Fibroblast of skin of abdomen (primary cell): ENCODE measurements at places on chromosomes 16 and 17.

- no peak for DNase-seq
Measured at GRCh38 chr17:50534222-50534978, 1.9 kb downstream of the EPN3 start.

DNA sequence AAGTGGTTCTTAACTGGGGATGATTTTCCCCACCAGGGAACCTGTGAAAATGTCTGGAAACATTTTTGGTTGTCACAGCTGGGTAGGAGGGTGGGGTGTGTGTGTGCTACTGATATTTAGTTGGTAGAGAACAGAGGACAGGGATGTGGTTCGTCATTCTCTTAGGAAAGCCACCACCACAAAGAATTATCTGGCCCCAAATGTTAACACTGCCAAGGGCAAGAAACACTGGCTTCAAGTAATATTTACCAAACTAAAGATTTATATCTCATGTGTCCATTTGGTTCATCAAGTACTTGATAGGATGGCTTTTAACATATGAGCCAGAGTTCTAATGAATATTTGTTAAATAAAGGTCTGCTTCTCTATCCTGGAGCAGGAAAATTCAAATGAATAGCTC, 19.5 kb downstream of the MPHOSPH6 start:
- no peak for DNase-seq

DNA sequence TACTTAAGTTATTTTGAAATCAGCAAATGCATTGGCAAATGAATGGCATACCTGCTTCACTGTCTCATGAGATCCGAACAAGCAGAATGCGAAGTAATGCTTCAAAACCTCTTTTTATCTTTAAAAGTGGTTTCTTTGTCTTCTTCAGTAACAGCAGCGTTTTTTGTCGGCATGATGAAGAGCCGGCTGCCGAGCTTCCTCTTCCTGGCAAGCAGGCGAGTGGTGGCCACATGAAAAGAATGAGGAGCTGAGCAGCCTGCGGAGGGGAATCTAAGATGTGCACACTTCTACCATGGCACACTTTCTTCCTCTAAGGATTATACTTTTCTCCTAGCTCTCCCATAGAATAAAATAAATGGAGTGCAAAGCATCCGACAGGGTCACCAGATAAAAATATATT, 42.4 kb upstream of the AKTIP start:
- DNase-seq: no peak

DNA sequence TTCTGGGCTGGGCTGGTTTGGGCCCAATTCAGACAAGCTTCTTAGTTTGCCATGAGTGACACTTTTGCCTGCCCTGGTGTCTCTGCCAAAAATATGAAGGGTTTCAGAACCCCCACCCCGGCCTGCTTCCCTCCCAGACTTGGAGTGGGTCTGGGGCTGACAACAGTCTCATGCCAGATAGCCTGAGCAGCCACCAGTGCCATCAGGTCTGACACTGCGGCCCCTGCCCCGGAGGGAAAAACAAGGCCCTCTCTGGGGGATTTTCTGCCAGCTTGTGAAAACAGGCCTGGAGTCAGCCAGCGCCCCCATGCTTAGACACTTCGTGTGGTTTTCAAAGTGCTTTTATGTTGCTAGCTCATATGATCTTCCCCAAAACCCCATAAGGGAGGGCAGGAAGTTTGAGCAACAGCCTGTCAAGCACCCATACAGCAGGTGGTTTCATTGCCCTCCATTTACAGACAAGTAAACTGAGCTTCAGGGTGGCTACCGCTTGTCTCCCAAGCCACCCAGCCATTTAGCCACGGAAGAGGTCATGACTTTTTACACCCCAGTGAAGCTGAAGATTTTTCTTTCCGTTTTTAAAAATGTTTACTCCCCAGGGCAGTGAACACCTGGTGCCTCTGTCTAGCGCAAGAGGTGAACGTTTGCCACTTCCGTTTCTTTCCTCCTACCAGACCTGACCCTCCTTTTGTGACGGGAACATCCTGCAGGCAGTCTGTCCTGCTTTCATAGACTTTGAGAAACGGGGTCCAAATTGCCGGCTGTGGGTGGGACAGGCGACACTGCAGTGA, 300.6 kb downstream of the SEC14L1 start:
- no peak for DNase-seq

DNA sequence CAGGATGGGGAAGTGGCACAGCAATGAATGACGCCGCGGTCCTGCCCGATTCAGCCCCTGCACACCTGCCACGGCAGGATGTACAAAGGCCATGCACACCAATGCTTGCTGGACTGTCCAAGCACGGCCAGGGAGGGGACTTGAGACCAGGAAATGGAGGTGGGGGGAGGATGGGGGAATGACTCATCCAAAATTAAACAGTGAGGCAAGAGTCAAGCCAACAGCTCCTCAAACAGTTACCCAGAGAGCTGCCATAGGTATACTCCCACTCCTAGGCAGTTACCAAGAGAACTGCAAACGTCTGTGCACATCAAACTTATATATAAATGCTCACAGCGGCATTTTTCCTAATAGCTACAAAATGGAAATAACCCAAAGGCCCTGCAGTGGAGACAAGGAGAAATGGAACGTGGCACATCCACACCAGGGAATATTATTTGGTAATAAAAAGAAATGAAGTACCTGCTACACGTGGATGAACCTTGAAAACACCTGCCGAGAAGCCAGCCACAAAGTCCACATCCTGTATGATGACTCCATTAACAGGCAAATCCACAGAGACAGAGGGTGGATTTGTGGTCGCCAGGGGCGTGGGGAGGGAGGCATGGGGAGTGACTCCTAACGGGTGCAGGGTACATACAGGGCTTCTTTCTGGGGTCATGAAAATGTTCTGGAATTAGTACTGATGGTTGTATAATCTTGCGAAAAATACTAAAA, 54.1 kb downstream of the VAC14 start:
- DNase-seq: peak; percentile 70

DNA sequence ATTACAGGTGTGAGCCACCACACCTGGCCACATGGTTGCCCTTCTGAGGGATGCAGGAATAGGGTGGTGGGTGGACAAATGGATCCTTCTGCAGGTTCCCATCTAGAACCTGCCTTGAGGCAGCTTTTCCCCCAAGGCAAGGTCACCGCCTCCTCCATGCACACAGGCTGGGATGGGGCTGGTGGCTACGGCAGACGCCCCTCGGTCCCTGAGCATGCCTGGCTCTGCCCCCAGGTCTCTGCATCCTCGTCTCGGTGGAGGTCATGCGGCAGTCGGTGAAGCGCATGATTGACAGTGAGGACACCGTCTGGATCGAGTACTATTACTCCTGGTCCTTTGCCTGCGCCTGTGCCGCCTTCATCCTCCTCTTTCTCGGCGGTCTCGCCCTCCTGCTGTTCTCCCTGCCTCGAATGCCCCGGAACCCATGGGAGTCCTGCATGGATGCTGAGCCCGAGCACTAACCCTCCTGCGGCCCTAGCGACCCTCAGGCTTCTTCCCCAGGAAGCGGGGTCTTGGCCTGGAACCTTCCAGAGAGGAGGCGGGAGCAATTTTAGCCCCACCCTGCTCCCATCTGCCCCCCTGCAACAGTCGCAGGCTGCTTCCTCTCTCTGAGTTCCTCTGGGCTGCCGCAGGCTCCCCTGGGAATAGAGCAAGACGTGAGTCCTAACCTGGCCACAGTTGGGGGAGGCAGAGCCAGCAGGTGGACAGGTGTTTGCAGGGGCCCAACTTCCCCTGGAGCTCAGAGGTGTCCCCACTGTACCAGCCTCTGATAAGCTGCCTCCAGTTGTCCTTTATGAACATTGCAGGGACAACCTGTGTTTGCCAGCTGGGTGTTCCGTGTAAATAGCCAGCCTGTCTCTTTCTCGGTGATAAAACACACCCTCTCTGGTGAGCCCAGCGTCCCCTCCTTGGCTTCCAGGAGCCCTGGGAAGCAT, 11.7 kb downstream of the CACNG1 start:
- no peak for DNase-seq
